ENCODE measurements at places on chromosomes 13 and 19. TPM values are rescaled to one million over a fixed set of nuclear protein-coding genes. Genes with fewer than 3 reads are reported as not detected.

The FARP1 gene
- total RNA-seq, result 61.9 TPM

The ZNF615 gene
- total RNA-seq, result 3.6 TPM

The ZNF433 gene
- total RNA-seq, result 4.7 TPM

The ZNF439 gene
- 6.3 TPM for total RNA-seq

The TSHZ3 gene
- total RNA-seq, result 7.8 TPM

- no peak overlapping the region for H3K4me3 ChIP-seq
- H3K27me3 ChIP-seq, result no peaks in the 10 kb centered on the region
- no peaks in the 10 kb centered on the region for H3K4me1 ChIP-seq
- peak; percentile 54 for DNase-seq
Measured at GRCh38 chr13:29362849-29363604, 232.5 kb downstream of the SLC7A1 start.

DNA sequence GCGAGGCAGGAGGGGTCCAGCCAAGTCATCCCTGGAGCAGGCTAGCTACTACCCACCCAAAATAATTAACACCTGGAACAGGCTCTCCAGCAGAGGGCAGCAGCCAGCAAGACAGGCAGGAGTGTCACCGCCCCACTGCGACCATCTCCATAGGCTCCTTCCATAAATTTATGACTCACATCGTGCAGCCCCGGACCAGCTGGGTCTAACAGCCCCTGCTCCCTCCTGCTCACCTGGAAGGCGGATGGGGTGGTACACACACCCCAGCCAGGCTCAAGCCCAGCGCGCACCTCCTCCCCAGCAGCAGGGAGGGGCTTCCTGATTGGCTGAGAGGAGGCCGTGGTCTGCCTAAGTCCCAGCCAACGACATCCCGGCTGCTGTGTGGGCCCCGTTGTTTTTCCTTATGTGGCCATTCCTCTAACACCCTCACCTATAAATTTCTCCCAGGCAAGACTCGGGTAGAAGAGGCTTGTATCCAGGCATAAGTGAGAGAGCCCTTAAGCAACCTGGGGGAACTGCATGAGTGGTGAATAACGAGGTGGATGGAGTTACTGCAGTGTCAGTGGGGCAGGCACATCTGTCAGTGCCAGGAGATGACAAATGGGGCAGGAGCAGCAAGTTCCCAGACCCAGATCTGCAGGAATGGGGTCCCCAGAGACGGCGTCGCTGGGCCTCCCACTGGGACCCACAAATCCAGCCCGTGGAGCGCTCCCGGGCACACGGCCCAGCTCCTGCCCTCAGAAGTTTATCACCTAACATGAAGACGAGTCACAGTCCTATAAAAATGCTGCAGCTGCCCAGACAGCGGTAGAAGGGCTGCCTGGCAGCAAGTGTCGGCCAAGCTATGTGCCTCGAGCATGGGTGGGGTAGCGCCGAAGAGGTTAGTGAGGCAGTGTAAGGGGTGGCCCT is 43.1 kb downstream of the CEBPG start:
- H3K4me3 ChIP-seq, result no peak overlapping the region
- no peaks in the 10 kb centered on the region for H3K27me3 ChIP-seq
- no peaks in the 10 kb centered on the region for H3K36me3 ChIP-seq
- peaks cover 4% of the 10 kb centered on the region for H3K4me1 ChIP-seq

DNA sequence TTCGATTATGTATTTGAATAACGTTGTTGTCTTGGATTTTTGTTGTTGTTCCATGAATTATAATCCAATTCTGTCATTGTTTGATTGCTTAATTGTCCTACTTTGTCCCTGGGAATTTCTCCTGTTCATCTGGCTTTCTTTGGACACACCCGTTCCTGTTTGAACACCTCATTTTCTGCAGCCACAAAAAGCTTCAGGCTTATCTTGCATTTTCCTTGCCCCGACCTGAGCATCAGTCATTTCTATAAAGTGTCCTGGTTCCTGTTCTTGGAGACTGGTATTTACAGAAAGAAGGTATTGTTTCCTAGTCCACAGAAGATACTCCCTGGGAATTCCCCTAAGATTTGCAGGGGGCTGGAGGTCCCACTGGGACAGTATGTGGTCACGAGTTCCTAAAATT is 731.8 kb upstream of the ARGLU1 start:
- no peaks in the 10 kb centered on the region for H3K36me3 ChIP-seq
- H3K4me1 ChIP-seq, result no peaks in the 10 kb centered on the region

- no peak overlapping the region for H3K4me3 ChIP-seq
- no peaks in the 10 kb centered on the region for H3K4me1 ChIP-seq
- no peaks in the 10 kb centered on the region for H3K27me3 ChIP-seq
- no peaks in the 10 kb centered on the region for H3K36me3 ChIP-seq
Measured at GRCh38 chr13:51697855-51698254, 106.1 kb downstream of the DHRS12 start.

DNA sequence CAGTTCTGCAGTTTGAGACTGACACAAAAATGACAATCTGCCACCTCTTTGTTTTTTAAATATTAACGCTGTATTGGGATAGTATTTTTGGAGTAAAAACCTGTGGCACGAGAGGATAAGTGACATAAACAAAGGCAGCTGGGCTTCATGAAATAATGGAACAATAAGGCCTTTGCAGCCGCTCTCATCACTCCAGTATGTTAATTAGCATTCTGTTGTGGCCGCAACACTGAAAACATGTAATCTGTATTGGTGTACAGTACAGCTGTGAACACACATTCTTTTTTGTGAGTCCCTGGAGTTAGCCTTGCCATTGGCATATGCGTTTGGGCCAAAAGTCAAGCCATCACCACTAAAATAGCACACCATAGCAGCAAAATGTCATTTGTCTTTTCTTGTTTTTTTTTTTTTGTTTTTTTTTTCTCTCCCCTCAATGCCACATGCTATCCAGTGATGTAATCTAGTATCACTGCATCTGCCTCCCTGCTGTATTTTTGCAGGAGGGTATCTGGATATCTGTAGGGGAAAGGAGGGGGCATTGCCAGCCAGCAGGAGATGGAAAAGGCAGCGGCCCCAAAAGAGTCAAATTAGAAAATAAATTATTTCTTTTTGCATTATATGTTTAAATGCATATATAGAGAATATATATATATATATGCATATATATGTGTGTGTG is 885 bp upstream of the ZNF536 start:
- H3K27ac ChIP-seq, result no peak overlapping the region
- no peaks in the 10 kb centered on the region for H3K36me3 ChIP-seq
- no peak overlapping the region for H3K4me3 ChIP-seq
- DNase-seq, result no peak
- H3K4me1 ChIP-seq, result no peaks in the 10 kb centered on the region

GRCh38 chr19:42121656-42122069 is 10.6 kb downstream of the POU2F2 start:
- no peaks in the 10 kb centered on the region for H3K27me3 ChIP-seq
- no peaks in the 10 kb centered on the region for H3K36me3 ChIP-seq
- no peak overlapping the region for H3K27ac ChIP-seq
- H3K4me1 ChIP-seq, result no peaks in the 10 kb centered on the region

DNA sequence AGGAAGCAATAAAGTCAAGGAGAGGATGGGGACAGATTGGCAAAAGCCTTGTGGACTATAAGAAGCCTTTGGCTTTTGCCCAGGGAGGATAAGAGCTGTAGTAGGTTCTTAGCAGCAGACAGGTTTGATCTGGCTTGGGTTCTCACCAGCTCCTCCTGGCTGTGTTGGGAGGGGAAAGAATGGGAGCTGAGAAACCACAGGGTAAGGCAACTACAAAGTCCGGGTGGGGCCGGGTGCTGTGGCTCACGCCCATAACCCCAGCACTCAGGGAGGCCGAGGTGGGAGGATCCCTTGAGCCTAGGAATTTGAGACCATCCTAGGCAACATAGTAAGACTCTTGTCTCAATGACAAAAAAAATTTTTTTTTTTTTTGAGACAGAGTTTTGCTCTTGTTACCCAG is 20.6 kb downstream of the NECTIN2 start:
- no peaks in the 10 kb centered on the region for H3K4me1 ChIP-seq
- H3K4me3 ChIP-seq, result no peak overlapping the region
- no peak overlapping the region for H3K27ac ChIP-seq
- no peaks in the 10 kb centered on the region for H3K27me3 ChIP-seq
- H3K36me3 ChIP-seq, result peaks cover 2% of the 10 kb centered on the region

DNA sequence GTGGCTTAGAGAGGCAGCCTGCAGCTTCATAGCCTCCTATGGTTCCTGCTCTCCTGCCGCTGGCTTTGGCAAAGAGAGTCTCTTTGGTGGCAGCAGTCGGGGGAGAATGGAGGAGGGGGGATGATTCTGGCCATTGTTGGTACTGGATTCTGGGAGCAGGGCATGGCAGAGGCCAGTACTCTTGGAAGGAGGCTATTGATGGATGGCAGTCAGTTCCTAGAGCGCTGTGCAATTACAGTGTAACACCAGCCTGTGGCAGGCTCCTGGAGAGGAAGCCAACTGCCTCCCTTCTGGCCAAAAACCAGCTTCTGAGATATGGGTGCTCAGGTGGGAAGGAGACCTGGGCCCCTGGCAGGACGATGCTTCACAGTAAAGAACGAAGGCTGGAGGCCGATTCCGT is 47.9 kb upstream of the TMTC4 start:
- H3K4me3 ChIP-seq, result no peak overlapping the region
- no peak overlapping the region for H3K27ac ChIP-seq
- no peaks in the 10 kb centered on the region for H3K36me3 ChIP-seq
- DNase-seq, result no peak
- H3K4me1 ChIP-seq, result no peaks in the 10 kb centered on the region
- H3K27me3 ChIP-seq, result no peaks in the 10 kb centered on the region
